ENCODE measurements at places on chromosomes 6 and 20.

- DNase-seq, result no peak
These were observed 321.3 kb upstream of the SPTLC3 start for GRCh38 chr20:12687476-12687875.

DNA sequence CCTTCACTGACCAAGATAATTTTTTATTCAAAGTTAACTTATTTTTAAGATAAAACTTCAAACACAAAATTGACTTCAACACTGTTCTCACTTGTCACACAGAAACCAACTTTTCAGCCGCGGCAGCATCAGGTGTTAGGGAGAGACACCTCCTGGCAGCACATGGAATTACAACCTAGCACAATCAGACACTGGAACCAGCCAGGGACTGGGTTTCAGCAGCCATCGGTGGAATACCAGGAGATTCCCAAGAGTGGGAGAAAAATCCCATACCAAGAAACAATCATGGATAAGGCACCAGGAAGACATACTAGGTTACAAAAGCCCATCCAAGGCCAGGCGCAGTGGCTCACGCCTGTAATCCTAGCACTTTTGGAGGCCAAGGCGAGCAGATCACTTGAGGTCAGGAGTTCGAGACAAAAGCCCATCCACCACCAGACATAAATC lies 70.0 kb downstream of the SNX5 start:
- peak; percentile 26 for DNase-seq

GRCh38 chr20:62825986-62826645 lies 9.3 kb downstream of the COL9A3 start:
- DNase-seq, result peak; percentile 28

DNA sequence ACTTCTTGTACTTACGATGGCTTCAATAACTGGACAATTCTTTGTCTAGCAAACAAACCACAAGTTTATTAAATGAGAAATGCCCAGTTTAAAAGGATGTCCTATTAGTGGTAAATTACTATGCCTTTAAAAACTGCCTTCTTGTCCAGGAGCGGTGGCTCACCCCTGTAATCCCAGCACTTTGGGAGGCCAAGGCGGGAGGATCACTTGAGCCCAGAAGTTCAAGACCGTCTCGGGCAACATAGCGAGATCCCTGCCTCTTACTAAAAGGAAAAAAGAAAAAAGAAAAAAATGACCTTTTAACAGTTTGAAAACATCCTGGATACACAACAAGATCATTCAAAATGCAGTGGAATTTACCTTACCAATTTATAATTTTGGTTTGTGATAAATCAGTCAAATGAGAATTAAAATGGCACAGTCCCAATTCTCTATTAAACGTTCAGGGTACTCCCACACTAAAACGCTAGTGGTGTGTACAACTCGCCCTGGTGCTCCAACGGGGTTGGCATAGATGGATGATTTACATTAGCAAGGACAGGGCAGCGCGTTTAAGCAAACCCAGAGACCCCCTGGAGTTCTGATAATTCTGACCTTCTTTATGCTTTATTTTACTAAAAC lies 2.3 kb downstream of the ZBTB2 start:
- DNase-seq, result no peak

DNA sequence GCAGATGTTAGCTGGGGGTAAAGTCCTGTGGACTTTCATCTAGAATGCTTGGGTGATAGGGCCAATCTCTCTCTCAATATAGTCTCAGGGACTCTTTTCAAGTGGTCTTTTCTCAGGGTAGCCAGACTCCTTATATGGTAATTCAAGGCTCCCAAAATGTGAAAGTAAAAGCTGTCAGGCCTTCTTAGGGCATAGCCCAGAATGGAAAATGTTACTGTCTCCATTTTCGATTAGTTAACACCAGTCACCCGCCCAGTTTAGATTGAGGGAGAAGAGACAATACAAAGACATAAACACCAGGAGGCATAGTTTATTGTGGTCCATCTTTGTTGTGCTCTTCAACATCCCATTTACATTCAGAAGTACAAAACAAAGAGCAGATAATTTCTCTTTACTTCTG lies 295.8 kb downstream of the EPHA7 start:
- no peak for DNase-seq

DNA sequence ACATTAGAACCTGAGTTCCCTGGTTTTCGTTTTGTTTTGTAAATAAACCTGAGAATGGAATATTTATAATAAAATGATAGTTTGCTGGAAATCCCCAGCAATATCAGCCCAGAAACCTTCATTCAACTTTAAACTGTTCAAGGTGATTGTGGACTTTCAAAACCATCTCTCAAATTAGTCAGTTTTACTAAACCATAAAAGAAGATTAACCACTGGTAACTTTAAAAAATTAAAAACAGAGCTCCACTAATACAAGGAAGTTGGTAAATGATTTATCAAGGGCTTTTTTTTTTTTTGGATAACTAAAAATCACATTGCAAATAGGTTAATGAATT lies 10.0 kb downstream of the MBOAT1 start:
- DNase-seq, result no peak

DNA sequence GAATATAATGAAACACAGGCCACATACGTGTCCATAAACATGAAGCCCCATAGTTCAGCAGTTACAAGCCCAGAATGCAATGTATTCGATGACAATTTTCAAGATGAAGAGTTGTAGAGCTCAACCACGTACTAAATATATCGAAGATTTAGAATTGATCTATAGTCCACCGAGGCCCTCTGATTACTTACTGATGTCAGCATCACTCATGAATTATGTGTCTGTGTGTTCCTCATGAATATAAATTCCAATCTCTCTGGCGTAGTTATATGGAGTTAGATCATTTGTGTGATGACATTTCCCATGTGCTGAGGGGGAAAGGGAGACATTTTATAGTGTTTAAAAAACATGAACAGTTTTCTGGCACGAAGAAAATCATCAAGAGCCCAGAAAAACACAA lies 97.5 kb downstream of the PFDN4 start:
- DNase-seq, result no peak

GRCh38 chr6:25006565-25007001 lies 70.8 kb upstream of the RIPOR2 start:
- peak; percentile 98 for DNase-seq

DNA sequence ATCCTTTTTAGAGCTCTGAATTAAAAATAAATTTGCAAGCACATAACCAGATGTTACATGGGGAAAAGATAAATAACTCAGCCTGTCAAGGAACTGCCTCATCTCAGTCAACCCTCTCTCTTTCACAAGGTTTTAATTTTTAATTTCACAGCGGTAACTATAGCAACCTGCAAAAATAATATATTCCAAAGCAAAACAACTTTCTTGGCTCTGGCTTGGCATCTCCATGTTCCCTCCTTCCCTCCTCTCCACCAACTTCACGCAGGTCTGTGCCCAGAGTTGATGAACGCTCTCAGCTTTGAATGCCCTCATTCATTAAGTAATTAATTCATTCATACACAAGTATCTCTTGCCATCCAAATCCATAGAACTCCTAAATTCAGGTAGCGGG lies 32.5 kb upstream of the SIRPA start:
- no peak for DNase-seq

- DNase-seq, result no peak
These were observed 784.2 kb downstream of the KIF16B start for GRCh38 chr20:15789079-15789478.

- no peak for DNase-seq
These were observed 10.6 kb upstream of the FAM8A1 start for GRCh38 chr6:17589406-17590096.

DNA sequence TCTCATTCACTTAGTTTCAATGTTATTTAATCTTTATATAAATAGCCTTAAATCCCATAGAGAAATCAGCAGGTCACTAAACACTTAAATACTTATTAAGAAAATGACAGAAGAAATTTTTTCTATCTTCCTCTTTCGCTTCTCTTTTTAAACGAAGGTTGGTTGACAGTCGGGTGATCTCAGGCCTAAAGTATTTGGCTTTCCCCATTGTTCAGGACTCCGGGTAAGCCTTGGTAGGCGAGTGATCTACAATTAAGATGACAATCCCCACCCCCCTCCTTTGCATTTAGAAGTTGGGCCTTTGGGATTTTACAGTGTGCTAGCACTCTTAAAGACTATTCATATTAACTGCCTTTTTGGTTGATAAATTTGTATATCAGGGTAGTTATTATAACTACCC lies 19.7 kb upstream of the UTRN start:
- peak; percentile 95 for DNase-seq

DNA sequence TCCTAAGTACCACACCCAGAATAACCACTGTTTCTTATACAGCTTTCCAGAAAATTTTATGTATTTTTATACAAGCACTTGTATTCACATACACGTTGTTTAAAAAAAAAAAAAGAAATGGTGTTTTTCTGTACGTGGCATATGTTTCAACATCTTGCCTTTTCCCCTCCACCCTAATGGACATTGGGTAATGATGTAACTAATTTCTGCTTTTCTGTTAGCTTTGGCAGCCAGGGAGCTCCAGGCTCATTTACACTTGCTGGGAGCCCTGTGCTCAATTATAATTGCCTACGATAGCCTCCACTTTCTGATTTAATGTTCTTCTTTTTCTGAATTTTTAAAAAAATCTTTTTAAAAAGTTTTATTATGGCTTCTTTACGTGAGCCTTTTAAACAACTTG lies 352.4 kb downstream of the UTRN start:
- peak; percentile 78 for DNase-seq

GRCh38 chr20:57108742-57109570 lies 157.5 kb downstream of the BMP7 start:
- DNase-seq, result no peak

GRCh38 chr6:54308986-54309315 lies 710 bp downstream of the TINAG start:
- no peak for DNase-seq

GRCh38 chr20:56625837-56626236 lies 3.3 kb upstream of the TFAP2C start:
- DNase-seq, result no peak

DNA sequence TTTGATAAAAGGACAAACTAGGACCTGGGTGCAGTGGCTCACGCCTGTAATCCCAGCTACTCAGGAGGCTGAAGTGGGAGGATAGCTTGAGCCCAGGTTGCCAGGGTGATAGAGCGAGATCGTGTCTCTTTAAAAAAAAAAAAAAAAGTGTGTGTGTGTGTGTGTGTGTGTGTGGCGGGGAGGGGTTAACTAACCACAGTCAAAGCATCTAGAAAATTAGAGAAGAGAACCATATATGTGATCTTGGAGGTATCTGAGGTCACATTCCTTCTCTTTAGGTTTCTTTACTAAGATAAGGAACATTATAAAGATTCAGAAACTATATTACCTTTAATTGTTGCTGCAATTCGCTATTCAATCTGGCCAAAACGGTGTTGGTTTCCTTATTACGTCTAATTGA lies 80.9 kb downstream of the REPS1 start:
- DNase-seq, result peak; percentile 10

DNA sequence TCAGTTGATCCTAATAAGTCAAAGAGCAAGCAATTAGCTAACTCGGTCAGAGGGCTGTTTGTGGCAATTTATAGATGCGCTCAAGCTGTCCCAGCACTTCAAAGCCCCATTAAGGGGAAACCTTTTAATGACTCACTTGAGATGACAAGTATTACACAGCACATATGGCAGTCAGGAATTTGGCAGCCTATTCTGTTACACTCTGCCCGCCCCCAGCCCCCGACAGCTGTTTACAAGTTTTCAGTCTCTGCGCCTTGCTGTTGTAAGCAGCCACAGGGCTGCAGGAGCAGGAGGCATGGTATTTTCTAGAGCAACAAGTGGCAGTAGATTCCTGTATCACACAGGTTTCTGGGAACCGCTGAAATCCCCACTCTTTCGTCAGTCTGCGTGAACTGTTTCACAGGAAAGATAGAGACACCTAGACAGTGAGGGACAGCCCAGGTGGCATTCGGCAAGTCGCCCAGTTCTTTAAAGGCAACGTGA lies 263.0 kb downstream of the FOXC1 start:
- DNase-seq, result no peak

GRCh38 chr6:68054756-68055155 lies 580.3 kb upstream of the ADGRB3 start:
- no peak for DNase-seq

GRCh38 chr6:14759976-14760672 lies 485.7 kb upstream of the JARID2 start:
- no peak for DNase-seq

DNA sequence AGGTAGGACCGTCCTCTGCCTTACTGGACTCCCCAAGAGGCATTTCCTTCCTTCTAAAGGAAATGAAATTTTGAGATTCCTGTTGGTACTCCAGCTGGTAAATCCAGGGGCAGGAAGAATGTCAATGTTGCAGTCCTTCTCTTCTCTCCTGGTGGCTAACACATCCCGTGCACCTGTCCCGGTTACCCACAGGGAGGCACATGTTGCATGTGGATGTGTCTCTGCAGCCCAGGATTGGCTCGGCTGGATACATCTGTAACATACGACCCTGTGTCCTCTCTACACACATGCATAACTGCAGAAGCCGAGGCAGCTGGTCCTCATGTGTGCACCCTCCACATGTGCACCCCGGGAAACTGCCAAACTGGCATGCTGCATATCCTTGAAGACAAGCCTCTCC lies 1.3 kb upstream of the LRFN2 start:
- no peak for DNase-seq

DNA sequence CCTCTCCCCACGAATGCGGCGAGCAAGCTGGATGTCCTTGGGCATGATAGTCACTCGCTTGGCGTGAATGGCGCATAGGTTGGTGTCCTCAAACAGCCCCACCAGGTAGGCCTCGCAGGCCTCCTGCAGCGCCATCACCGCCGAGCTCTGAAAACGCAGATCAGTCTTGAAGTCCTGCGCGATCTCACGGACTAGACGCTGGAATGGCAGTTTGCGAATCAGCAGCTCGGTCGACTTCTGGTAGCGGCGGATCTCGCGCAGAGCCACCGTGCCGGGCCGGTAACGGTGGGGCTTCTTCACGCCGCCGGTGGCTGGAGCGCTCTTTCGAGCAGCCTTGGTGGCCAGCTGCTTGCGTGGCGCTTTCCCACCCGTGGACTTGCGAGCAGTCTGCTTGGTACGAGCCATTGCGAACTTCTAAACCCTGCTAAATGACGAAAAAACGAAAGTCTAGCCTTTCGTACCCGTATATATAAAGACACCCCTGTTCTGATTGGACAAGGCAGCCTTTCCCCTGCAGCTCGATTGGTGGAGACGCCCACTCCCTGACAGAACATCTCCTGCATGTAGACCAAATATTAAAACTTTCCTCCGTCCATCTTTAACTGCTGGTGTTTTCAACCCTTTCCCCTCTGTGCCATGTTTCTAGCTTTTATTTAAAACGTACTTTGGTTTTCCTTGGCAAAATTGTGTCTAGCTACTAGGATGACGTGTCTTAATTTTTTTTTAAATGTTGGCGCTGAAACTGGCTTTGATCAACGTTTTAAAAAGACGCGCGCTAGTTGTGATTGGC lies 109.8 kb downstream of the HFE start:
- DNase-seq, result peak; percentile 95

DNA sequence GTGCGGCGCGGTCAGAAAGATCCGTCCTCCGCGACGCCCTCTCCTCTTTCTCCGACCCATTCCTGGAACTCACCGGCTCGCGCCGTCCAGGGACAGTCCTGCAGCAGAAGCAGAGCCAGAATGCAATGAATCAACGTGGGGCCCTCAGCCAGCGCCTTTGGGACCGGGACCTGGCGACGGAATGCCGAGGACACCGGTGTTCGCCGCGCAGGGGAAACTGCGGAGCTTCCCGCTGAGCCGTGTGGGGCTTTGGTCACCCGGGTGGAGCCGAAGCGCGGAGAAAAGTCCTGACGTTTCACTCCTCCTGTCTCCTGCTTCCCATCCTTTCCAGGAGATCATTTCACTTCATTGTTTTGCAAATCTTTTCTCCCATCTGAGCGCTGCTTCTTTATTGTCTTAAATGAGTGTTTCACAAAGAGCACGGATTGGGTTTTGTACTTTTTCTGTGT lies 26.5 kb downstream of the ULBP1 start:
- no peak for DNase-seq

- DNase-seq, result no peak
These were observed 56.9 kb downstream of the EYS start for GRCh38 chr6:65650086-65650485.

- no peak for DNase-seq
These were observed 58.7 kb downstream of the SNX5 start for GRCh38 chr20:17909869-17910321.
